ENCODE measurements at places on chromosomes 4 and X. TPM values are rescaled to one million over a fixed set of nuclear protein-coding genes. Genes with fewer than 3 reads are reported as not detected.

DNA sequence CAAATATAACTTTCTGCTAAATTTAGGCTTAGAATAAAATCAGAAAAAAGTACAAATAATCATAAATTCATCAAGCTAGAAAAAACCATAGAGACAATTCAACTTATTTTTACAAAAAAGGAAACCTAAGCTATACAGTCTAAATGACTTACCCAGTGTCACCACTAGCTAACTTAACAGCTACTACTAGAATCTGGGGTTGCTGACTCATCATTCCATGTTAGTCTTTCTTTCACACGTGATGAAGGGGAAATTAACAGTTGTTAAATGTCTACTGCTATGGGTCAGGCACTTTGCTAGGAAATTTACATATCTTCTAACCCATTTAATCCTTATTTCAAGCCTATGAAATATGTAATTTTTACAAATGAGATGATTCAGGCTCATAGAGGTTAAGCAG, 349.3 kb upstream of the GALNT7 start:
- no peak for DNase-seq

DNA sequence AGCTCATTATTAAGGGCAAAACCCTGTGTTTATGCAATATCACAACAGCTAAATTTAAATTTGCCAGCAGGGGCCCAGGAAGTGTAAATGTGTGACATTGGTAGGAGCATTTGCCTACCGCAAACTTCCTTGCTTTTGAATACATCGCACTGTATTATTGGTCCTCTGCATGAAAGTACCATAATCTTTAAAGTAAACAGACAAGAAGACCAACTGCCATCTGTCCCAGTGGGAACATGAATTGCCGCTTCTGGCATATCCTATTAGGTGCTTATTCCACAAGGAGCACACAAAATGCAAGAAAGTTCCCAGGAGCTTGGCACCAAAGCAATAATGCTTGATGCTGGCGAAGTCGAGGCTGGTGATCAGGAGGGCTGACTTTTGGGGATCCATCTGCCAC, 51.3 kb downstream of the SOD3 start:
- no peak for DNase-seq

DNA sequence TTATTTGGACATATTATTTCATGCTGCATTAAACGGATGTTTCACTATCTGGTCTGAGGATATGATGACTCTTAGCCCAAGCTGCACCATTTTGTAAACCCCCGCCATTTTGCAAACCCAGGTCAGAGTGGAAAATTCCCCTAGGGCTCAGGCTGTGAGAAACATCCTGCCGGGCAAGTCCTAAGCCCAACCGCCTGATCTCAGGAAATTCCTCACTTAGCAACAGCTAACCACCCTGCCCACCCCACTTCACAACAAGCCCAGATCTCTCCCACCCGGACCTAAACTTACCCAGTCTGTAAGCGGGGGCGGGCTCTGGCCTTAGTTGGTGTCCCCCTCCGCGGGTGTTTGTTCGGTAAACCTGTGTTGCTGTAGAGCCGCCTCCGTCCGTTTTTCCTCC, 2747.1 kb downstream of the PCDH7 start:
- DNase-seq: no peak

DNA sequence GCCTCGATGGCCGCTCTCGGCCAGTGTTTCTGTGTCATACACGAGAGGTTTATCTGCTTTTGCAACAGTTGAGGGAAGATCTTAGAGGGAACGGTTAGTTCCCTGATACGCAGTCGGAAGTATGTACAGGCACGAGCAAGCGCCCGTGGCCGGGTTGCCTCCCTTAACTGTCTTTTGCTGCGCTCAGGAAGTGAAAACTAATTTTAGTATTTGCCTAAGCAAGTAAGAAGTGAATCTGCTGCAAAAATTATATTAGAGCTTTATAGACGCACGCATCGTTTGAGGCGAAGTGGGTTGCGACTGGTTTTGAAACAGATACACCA, 695 bp downstream of the MTM1 start:
- DNase-seq: peak; percentile 51

DNA sequence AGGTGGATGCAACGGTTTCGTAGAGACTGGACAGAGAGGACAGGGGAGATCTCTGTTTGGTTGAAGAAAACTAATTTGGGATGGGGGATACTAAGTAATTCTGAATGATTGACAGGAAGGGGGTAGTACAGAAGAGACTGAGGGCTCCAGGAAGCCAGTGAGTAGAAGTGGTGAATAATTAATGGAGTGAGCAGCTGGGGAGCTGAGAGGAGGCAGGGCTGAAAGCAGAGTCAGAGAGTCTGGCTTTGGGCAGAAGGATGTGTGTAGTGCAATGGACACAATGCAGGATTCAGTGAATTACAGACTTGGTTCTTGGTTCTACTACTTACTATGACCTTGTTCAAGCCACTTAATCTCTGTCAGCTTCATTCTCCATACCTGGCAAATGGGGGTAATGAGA, 161.7 kb downstream of the RBMX2 start:
- DNase-seq: no peak

DNA sequence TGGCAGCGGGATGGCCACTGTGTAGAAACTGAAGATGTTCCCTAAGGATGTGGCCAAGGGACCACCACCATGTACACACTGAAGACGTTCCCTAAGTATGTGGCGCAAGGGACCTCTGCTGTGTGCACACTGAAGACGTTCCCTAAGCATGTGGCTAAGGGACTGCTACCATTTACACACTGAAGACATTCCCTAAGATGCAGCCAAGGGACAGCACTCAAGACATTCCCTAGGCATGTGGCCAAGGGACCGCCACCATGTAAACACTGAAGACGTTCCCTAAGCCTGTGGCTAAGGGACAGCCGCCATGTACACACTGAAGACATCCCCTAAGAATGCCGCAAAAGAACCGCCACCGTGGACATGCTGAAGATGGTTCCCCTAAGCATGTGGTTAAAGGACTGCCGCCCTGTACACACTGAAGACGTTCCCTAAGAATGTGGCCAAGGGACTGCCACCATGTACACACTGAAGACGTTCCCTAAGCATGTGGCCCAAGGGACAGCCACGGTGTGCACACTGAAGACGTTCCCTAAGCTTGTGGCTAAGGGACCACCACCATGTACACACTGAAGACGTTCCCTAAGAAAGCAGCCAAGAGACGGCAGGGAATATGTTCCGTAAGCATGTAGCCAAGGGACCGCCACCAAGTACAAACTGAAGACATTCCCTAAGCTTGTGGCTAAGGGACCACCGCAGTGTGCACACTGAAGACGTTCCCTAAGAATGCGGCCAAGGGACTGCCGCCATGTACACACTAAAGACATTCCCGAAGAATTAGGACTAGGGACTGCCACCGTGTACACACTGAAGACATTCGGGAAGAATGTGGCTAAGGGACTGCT, 43.3 kb downstream of the DHRSX start:
- DNase-seq: no peak

GRCh38 chrX:37926700-37927099, 79.3 kb upstream of the DYNLT3 start:
- no peak for DNase-seq

- no peak for DNase-seq
Observed at GRCh38 chr4:121964958-121965357, 13.1 kb upstream of the TRPC3 start.

- DNase-seq: no peak
Observed at GRCh38 chrX:45852884-45853283, 652.2 kb upstream of the DIPK2B start.

DNA sequence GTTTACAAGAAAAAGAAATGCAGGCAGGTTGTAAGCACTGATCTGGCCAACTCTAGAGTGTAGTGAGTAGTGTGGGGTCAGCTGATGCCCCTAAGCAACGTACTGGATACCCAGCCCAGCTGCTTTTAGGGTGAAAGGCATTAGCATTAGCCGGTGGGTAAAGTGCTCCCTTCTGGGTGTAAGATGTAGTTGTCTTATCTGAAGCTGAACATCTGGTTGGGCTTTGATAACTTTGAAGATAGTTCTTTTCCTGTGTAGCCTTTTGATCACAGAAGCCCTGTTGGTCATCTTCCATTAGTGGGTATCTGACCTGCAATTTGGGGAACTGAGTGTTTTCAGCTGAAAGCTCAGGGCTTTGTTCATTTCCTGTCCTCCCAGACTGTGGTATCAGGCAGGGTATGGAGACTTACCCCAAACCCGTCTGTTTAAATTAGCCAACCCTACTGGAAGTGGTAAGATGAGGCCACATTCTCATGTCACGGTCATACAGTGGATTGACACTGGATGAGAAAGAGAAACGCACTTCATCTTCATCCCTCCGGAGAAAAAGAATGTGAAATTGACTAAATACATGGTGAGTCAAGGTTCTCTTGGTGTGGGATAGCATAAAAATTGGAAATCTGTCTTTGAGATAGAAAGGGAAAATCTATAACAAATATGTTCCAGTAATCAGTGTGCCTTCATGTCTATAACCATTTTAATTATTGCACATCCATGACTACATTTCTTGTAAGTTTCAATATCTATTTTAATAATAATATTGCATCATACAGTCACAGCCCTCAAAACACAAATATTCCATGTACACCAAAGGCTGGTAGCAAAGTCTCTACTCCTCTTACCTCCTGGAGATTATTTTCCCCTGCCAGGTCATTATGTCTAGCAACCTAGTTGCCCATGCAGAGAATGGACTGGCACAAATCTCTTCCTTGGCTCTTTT, 8.7 kb downstream of the RHOH start:
- peak; percentile 56 for DNase-seq

DNA sequence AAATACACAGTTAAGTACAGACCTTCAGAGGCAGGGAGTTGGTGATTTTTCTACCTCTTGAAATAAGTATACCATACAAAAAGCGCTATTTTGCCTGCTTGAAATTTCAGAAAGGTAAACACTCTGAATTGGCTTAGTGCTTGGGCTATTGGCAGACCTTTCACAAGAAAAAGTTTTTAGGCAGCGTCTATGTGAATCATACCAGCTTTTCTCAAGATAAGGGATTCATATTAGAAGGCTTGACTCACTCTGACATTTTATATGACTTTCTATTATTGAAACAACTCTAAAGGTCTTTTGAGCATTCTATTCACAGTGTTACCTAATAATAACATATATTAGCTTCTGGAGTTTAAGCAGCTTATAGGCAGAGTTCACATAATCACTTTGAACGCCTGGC, 286.4 kb upstream of the FAT1 start:
- DNase-seq: no peak

GRCh38 chr4:90127706-90128345, 632 bp downstream of the CCSER1 start:
- DNase-seq: no peak

The SERPINA7 gene
- not detected for total RNA-seq

The RNF128 gene
- total RNA-seq: not detected

The CDS1 gene
- total RNA-seq: 0.22 TPM

The CAPN6 gene
- total RNA-seq: not detected
